Stimulated activated CD8-positive, alpha-beta memory T cell treated with anti-CD3 and anti-CD28 coated beads, Interleukin-12 subunit alpha, Interleukin-12 subunit beta, amount 100 ng/mL, for 4 hours (primary cell): ENCODE measurements at places on chromosomes 1 and 21.

- DNase-seq = no peak
Observed at GRCh38 chr1:208088319-208088718, 155.9 kb downstream of the PLXNA2 start.

GRCh38 chr21:44496564-44497550 is 41.5 kb downstream of the LRRC3 start:
- DNase-seq = no peak

GRCh38 chr21:39673736-39674135 is 61.0 kb downstream of the B3GALT5 start:
- no peak for DNase-seq

GRCh38 chr1:25611843-25612242 is 4.7 kb upstream of the MAN1C1 start:
- DNase-seq = no peak

GRCh38 chr1:188689542-188689941 is 1788.1 kb downstream of the BRINP3 start:
- no peak for DNase-seq

GRCh38 chr1:228938537-228938901 is 203.2 kb downstream of the RHOU start:
- peak; percentile 1 for DNase-seq

- DNase-seq = no peak
Observed at GRCh38 chr1:109793089-109793485, 29.4 kb upstream of the EPS8L3 start.

DNA sequence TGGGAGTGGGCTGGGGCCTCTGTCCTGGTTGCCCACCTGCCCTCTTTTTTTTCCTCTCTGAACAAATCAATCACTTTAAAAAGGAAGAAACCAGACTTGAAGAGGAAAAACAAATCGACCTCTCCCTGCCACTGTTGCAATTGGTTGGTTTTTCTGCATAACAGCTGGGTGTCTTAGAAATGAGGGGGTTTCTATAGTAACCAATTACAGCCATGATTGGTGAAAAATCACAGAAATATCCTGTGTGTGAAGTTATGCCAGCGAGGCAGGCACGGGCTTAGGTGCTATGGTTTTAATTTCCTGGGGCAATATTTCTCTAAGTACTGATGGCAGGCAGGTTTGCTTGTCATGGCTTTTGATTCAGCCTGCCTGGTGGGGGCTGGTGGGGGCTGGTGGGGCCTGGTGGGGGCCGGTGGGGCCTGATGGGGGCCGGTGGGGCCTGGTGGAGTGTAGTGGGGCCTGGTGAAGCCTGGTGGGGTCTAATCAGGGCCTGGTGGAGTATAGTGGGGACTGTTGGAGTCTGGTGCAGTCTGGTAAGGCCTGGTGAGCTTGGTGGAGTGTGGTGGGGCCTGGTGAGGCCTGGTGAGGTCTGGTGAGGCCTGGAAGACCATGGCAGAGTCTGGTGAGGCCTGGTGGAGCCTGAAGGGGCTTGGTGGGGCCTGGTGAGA is 54.6 kb downstream of the AJAP1 start:
- no peak for DNase-seq

DNA sequence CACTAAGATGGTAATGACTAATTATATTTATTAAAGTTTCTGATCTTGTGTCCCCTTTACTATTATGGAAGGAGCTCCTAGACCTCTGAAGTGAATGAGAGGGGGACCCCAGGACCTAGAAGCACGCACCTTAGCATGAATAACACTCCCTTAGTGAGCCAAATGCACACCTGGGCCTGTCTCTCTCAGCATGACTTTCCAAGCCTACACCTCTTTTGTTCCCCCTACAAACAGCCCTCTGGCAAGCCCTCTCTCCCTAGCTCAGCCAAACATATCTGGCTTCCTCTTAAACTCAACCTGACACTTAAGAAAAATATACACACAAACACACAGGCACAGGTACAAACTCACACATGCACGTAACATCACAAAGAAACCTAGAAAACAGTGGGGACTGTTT is 7.3 kb upstream of the CTH start:
- DNase-seq = no peak

GRCh38 chr1:115564201-115564600 is 77.6 kb upstream of the VANGL1 start:
- no peak for DNase-seq

- no peak for DNase-seq
Observed at GRCh38 chr1:59532102-59532501, 235.2 kb downstream of the FGGY start.

- no peak for DNase-seq
Observed at GRCh38 chr1:43463479-43463878, 9.7 kb upstream of the HYI start.

DNA sequence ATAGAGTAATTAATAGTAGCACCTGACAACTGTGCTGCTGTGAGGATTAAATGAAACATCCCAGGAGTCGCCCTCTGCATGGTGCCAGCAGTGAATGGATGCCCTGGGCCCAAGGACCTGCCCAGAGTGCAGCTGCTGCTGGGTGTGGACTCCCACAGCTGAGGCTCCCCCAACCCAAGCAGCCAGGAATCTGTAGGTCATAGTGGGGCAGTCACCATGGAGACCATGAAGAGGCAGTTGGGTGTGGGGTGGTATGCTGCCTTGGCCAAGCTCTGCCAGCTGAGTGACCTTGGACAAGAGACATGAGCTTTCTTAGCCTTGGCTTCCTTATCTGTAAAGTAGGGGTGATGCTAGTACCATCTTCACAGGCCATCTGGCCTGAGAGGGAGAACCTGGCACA is 9.4 kb downstream of the OLIG2 start:
- no peak for DNase-seq

DNA sequence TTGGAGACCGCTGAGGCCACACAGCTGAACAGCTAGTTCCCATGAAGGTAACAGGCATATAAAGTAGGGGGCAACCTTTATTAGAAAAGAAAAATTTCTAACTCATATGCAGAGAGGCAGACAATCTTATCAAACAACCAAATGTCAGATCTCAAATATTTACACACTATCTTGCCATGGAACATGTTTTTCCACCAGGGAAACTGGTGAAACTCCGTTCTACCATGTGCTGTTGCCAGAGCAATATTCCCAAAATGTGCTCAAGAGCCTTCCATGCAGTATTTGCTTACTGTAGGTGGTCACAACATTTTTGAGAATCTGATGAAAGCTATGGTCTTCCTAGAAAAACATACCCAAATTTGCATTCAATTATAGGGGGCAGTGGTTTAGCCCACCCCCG is 143.4 kb upstream of the MAGI3 start:
- DNase-seq = no peak

DNA sequence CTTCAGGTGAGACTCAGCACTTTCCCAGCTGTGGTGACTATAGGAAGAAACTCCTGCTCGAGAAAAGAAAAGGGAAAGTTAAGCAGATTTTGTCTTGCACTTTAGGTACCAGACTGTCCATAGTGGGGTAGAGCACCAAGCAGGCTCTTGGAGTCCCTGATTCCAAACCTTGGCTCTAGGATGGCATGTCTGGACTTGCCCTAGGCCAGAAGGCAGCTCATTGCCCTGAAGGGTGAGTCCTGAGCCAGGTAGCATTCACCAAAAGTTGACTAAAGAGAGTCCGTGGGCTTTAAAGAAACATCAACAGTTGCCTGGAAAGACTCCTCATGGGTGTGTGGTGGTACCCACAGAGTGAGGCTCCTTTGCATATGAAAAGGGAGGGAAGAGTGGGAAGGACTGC is 145.2 kb upstream of the SNX7 start:
- DNase-seq = no peak

DNA sequence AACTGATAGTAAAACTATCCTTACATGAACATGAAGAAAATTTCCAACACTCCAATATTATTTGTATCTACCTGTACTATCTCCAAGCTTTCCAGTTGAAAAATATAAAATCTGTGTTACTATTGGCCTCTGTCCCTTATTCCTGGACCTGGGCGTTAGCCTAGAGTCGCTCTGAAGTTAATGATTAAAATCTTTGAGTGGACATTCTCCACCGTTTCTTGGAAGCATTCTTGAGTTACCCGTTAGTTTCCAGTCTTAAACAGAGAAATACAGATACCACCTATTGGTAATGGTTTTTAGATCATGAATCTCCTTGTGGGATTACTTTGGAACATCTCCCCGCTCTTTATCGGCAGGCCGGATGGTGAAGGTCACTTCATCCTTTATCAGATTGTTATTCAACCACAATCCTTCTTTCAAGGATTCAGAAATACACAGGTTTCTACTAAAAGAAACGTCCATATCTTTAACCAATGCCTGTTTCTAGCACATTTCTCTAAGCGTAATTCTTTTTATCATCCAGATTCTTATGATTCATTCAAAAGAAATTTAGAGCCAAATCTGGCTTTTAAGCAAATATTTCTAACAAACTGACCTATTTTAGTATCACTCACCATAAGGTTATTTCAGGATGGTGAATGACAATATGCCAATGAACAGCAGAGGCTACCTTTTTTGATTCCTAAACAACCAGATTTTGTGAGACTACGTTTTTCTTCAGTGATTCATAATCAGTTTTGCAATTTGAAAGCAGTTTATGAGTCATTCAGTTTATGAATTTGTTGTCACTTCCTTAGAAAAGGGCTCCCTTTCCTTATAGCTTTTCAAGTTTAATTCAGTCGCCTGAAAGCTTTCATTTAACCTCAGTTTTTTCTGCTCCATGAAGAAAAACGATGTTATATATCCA is 70.2 kb upstream of the ERRFI1 start:
- no peak for DNase-seq

DNA sequence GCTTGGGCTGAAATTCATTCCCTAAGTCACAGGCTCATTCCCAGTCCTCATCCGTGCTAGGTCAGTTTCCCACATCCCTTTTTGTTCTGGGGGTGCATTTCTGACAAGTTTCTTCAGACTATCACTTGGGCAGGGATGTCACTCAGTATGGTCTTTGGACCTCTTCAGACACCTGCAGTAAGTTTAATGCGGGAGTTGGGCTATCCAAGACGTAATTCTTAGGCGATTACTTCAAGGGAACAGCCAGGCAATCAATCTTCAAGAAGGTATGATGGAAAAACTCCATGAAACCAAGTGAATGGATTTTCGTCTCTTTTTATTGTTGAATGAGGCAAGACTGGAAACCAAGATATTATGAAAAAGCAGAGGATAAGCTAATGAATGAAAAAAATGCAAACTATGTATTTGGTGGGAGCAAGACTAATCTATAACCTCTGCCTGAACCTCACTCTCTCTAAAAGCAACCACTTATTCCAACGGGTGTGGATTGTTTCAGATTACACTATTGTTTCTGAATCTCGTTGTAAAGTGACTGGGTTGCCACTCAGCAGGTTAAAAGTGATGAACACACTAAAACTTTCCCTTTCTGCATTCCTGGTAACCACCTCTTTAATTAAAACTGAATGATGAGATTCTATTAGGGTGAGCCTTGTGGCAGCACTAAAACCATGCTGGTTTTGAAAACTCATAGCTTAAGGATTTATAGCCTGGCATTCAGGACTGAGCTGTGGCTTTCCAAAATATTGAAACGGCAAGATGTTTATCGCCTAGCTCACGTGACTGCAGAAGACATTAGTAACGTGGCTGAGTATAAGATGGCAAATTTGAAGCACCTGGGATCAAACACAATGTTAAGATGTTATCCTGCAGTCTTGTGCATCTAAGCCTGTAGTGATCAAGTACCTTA is 1.1 kb downstream of the RASAL2 start:
- no peak for DNase-seq

DNA sequence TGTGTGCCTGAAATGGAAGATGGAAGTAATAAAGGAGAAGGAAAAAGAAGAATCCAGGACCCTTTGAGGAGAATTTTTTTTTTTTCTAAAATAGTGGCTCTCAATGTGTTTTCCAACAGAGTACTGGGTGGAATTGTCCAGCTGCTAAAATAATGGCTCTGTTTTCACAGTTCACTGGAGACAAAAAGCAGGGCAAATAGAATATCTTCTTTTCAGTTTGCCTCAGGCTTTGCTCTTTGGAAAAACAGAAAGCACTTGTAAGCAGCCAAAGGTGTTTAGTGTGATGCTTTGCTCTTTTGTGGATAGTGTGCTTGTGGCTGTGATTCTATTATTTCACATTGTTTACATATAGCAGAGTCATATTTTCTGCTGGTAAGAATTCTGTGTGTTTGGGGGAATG is 77.4 kb upstream of the MROH9 start:
- no peak for DNase-seq

DNA sequence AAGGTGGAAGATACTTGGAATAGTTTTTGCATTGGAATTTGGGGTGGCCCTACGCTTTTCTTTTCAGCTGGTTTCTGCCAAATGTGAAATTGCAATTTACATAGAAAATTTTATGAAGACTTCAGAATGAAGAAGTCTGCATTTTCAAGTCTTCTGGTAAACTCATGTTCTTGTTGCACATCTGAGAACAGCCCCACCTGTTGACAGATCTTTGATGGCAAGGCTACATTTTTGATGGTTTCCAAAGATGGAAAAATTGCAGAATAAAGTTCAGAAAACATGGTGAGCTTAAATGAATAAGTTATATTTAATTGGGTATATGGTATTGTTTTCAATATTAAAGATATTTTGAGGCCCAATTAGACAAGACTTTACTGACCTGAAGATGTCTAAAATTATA is 25.4 kb downstream of the OLFM3 start:
- DNase-seq = no peak

DNA sequence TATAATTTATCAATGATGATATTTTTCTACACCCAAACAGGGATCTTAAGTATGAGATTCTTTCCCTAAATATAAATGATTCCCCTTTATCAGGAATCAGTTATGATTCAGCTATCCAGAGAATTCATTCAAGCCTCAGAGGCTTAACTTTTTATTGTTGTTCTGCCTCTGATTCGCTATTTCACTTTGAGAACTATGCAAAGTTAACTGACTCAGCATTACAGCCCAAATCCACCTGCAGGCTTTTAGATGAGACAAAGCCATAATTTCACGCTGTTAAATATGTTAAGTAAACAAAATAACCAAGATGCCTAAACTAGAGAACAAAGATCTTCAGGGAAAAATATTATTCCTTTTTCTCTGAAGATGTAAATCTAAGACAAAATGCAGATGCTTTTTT is 8.5 kb downstream of the SCYL3 start:
- no peak for DNase-seq

- no peak for DNase-seq
Observed at GRCh38 chr21:22993822-22994574, 1995.8 kb downstream of the NCAM2 start.

- no peak for DNase-seq
Observed at GRCh38 chr1:199529324-199529723, 498.2 kb upstream of the NR5A2 start.

- DNase-seq = no peak
Observed at GRCh38 chr1:219092206-219092605, 81.5 kb upstream of the LYPLAL1 start.

DNA sequence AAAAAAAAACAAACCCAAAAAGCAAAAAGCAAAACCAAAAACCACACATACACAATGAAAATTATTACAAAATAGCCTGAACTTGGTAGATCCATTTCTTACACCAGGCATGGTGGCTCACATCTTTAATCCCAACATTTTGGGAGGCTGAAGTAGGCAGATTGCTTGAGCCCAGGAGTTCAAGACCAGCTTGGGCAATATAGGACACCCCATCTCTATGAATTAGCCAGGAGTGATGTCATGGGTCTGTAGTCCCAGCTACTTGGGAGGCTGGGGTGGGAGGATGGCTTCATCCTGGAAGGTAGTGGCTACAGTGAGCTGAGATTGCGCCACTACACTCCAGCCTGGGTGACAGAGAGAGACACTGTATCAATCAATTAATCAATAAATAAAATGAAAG is 42.1 kb upstream of the SCAF4 start:
- DNase-seq = no peak

GRCh38 chr1:173878251-173878650 is 10.1 kb downstream of the ZBTB37 start:
- DNase-seq = no peak
